Stimulated activated CD4-positive, alpha-beta T cell treated with anti-CD3 and anti-CD28 coated beads, TNF-alpha, amount 100 ng/mL, for 48 hours (primary cell): ENCODE measurements at places on chromosomes 12 and 14.

DNA sequence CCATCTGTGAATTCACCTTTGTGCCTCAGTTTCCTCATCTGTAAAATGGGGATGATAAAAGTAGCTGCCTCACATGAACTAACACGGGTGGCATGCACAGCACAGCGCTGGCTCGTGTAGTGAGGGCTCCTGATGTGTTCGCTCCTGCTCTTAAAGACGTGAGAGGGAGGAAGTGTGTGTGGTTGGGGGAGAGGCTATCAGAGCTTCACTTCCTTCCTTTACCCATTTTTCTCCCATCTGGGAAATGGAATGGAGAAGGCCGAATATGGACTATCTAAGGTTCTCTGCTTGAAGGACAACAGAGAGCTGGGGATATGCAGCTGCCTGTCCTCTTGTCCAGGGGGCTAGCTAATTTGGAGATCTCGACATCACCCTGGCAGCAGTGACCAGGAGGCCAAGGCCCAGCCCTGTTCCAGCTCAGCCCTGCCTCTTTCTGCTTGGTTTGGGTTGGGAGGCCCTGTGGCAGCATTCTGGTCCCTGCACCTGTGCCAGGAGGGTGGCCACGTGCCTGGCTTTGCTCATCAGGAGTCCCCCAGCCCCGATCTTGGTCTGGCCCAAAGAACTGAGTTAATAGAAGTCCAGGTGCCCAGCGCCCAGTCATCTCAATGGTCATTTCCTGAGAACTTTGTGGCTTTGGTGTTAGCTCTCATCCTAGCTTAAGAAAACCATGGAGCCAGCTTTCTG lies 44.5 kb upstream of the ESRRB start:
- no peak for DNase-seq

- no peak for DNase-seq
Measured at GRCh38 chr12:6373022-6373787, 2.2 kb downstream of the SCNN1A start.

- no peak for DNase-seq
Measured at GRCh38 chr12:96240656-96241055, 46.5 kb downstream of the ELK3 start.

- no peak for DNase-seq
Measured at GRCh38 chr14:102218688-102219087, 79.0 kb downstream of the WDR20 start.

- DNase-seq: no peak
Measured at GRCh38 chr12:58252914-58253313, 311.5 kb downstream of the ATP23 start.

- no peak for DNase-seq
Measured at GRCh38 chr14:68188174-68188573, 368.6 kb downstream of the RAD51B start.

DNA sequence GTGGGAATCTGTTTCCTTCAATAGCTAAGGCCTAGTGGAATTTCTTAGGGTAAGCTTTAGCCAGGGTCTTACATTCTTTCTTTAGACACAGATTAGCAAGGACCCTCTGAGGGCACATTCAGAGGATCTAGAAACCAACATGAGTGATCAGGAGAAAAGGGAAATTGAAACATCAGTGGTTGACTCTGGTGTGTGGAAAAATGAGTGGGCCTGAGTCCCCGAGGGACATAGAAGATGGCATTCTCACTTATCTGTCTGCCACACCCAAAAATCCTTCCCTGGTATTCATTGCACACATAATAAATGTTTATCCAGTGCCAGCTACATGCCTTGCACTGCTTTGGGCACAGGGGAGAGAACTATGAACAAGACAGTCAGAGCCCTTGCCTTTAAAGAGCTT lies 82.9 kb downstream of the SSPN start:
- DNase-seq: no peak

DNA sequence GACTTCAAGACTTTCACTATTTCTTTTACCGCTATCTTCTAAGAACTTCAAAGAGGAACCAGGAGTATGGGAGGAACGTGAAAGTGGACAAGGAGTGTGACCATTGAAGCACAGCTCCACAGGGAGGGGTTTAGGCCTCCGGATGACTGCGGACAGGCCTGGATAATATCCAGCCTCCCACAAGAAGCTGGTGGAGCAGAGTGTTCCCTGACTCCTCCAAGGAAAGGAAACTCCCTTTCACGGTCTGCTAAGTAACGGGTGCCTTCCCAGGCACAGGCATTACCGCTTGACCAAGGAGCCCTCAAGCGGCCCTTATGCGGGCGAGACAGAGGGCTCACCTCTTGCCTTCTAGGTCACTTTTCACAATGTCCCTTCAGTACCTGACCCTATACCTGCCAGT lies 267.0 kb downstream of the RPL10L start:
- DNase-seq: no peak

DNA sequence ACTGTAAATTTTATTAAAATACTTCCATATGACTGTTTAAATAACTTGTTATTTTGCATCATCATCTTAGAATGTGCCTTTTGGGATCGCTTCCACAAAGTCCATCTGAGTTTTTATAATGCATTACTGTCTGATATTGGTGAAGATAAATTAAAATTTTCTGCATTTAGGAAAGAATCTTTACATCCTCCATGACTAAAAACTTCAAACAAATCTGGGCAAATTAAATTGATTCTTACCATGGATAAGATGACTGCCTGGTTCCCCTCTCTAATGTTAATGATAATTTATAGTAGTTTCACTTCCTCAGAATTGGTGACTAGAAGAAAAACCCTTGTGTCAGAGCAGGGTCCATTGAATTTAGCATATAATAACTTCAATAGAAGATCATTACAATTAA lies 94.7 kb upstream of the SLC38A4 start:
- DNase-seq: no peak

DNA sequence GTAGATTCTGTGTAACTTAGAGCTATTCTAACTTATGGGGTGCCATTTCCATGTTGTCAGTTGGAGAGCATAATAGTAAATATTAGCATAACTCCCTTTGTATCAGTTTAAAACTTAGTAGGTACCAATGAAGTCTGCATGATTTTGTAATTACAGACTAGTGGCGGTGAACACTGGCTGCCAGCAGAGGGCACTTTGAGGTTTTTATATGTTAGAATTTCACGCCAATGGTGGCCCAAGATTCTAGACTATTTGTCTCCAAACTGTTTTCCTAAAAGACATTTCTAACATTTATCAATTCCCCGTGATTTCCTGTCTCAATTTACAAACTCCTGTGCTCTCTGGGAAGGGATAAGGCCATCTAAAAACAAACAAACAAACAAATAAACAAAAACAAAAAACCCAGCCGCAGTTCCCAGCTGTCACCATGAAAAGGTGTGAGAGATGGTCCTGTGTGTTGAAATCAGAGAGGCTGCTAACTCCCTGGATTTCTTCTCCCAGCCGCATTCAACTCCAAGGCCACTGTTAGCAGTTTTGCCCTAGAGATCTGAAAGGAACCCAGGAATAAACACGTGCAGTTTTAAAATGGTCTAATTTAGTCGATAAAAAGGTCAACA lies 57.6 kb downstream of the BRMS1L start:
- no peak for DNase-seq

DNA sequence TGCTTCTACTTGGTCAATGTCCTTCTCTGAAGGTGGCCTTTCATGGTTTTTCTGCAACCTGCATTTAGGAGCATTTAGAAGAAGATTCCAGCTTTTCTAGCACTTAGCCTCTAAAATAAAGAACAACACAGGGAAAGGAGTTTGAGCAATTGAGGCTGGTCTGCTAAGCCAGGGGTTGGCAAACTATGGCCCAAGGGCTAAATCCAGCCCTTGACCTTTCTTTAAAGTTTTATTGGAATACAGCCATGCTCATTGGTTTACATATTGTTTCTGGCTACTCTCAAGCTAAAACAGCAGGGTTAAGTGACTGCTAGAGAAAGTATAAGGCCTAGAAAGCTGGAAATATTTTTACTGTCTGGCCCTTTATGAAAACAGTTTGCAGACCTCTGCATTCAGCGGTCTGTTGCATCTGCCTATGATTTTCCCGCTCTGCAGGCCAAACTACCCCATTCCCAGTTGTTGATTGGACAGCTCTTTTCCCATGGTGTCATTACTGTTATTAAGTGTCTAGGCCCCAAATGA lies 39.3 kb downstream of the SPRING1 start:
- no peak for DNase-seq

GRCh38 chr14:100375266-100375962 lies 52.3 kb downstream of the SLC25A47 start:
- peak; percentile 85 for DNase-seq

DNA sequence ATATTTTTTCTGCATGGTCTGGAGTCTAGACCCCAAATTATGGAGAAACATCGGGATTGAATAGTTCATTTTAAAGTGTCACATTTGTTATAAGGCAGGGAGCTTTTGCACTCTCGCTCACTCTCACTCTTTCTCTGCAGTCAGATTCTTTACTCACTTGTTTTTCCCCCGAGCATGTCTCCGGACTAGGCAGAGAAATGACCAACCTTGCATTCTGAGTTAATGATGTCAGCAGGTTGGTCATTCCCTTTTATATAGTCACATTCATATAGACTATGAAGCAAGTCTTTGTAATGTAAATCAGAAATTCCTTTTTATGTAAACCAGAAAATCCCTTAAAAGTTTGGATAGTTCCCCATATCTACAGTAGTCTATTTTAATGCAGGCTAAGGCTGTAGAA lies 4.1 kb downstream of the C12orf75 start:
- DNase-seq: no peak

DNA sequence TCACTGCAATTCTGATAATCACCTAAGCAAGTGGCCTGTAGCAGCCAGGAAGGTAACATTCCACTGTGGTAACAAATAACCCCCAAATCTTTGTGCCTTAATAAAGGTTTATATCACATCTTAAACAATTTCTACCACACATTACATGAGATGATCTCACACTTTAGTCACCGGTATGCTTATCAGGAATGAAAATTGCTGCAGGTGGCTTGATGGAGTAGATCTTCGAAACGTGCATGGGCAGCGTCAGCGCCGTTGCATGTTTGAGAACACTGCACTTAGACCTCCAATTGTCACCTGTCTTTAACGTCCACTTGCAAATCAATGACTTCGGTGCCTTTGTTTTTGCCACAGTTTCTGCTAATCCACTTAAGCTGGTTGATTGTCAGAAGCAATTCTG lies 477.4 kb downstream of the VRK1 start:
- no peak for DNase-seq

- DNase-seq: no peak
Measured at GRCh38 chr12:55842681-55843429, at the start of gene MMP19. TSS of gene MMP19 (minus strand) at chr12:55842936. CDS start at chr12:55842830, 106 bp downstream.

DNA sequence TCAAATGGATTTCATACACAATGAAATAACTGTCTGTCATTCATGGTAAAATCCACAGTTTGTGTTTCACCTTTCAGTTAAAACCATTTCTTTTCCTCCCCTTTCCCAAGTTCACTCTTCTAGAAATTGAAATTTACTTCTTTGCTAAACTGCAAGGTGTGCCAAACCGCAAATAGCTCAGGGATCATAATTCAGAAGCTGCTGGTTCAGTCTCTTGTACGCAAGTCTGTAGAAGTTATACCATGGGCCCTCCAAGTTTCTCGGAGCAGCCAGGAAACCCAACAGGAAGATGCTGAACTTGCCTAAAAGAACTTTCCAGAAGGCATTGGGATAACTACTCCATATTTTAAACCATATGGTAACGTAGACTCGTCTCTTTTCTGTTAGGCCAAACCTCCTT lies 268.9 kb downstream of the FLRT2 start:
- no peak for DNase-seq

GRCh38 chr14:20681348-20682126 lies 2.8 kb upstream of the RNASE4 start:
- DNase-seq: peak; percentile 83

DNA sequence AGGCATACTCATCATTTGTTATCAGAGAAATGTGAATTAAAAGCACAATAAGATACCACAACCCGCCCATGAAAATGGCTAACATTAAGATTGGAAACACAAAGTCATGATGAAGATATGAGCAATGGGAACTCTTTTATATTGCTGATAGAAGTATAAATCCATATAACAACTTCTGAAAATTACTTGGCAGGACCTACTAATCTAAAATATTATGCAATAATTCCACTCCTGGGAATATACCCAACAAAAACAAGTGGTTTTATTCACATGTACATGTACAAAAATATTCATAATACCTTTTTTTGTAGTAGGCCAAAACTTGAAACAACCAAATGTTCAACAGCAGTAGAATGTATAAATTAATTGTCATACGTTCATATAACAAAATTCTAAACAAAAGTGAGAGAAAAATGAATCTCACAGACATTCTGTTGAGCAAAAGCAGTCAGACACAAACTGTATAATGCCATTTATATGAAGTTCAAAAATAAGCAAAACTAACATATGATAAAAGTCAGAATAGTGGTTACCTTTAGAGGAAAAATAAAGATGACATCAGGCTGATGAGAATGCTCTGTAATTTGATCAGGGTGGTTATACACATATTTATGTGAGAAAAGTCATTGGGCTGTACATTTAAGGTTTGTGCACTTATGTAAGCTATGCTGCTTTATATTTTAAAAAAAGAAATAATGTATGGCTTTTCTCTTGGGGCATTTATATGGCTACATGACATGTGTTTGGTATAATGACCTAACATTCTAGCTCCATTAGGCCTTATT lies 309.2 kb upstream of the KITLG start:
- no peak for DNase-seq

- DNase-seq: no peak
Measured at GRCh38 chr14:62409626-62410300, 635.5 kb downstream of the KCNH5 start.

DNA sequence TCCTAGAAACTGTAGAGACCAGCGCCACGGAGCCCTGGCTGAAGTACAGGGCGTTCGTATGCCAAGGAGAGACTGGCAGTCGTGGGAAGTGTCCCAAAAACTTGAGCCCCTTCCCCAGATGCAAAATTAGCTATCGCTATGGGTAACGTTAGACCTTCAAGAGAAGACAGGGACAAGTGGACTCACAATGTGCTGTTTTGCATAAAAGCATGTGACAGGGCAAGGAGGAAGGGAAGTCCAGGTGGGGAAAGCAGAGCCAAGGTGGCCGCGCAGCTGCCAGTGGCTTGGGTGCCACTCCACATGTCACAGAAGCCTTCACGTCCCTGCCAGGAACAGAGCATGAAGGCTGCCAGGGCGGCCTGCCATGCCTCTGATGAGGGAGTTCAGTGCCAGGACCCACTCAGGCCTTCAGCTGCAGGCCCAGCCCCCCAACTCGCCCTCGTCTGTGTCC lies 61.2 kb upstream of the DYNC1H1 start:
- no peak for DNase-seq

- DNase-seq: no peak
Measured at GRCh38 chr14:88879022-88879421, 54.6 kb downstream of the TTC8 start.

DNA sequence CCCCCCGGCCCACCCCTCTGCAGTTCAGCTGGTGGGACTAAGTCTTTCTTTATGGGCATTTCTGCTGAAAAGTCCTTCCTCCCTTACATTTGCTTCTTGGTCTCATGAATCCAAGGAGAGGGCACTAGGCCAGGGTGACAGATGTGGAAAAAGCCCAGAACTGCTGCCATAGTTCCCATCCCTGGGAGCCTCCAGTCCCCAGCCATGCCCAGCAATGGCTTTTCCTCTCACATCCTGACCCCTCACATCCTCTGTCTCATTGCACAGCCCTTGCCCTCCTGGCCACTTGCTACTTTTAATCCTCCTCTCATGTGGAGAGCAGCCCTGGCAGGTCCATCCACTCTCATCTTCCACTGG lies 122.5 kb downstream of the ZFP36L1 start:
- no peak for DNase-seq
